ENCODE measurements at places on chromosomes 16 and 17.
A peak's percentile ranks its signal among the peaks of the same experiment; 100 is the strongest.

DNA sequence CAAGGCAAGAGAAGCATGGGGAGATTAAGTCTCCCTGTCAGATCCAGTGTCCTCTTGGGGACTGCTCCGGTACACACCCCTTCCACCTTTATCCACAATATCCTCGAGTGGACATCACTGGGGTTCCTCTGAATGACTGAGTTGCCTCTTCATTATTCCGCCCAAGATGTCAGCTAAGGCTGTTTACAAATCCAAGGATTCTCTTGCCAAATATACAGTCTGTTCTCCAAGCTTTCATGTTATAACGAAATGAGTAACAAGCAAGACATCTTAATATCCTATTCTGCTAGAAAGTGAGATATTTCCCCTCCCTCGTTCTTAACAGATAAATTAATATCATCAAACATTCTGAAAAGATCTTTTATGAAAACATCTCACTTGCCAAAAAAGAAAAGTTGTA lies 314.1 kb upstream of the IRX5 start:
- DNase-seq = no peak

- no peak for DNase-seq
Measured at GRCh38 chr16:85979605-85980004, 80.6 kb downstream of the IRF8 start.

GRCh38 chr16:66746682-66747081 lies 4.7 kb downstream of the DYNC1LI2 start:
- DNase-seq = no peak

- no peak for DNase-seq
Measured at GRCh38 chr17:37737971-37738370, 6.9 kb downstream of the HNF1B start.

DNA sequence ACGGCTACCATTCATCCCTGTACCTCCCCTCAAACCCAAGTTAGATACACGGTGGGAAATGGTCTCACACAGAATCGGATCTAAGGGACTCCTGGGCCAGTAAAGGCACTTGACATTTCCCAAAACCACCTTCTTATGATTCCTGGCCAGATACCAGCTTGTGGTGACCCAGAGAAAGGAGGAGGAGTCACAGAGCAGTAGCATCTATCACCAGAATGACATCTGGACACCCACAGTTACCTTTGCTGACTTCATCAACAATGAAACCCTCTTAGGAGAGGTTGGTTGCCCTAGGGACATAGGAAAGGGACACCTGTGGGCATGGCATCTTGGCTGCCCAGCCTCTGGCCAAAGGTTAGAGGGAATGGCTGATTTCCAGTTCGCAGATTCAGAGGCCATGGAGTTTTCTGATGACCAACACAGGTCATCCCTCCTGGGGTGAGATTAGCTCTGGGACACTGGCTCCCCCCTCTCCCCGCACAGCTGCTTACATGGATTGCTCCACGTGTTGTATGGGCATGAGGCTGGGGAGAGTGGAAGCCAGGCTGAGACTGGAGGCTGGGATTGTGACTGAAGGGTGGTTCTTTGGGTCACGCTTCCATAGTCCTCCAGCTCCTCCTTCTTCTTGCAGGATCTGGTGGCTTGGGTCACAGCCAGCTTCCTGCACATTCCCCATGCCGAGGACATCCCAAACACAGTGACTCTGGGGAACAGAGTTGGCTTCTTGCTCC lies 1.4 kb upstream of the AOC3 start:
- DNase-seq = no peak

- no peak for DNase-seq
Measured at GRCh38 chr16:26961459-26961858, 105.3 kb upstream of the C16orf82 start.

DNA sequence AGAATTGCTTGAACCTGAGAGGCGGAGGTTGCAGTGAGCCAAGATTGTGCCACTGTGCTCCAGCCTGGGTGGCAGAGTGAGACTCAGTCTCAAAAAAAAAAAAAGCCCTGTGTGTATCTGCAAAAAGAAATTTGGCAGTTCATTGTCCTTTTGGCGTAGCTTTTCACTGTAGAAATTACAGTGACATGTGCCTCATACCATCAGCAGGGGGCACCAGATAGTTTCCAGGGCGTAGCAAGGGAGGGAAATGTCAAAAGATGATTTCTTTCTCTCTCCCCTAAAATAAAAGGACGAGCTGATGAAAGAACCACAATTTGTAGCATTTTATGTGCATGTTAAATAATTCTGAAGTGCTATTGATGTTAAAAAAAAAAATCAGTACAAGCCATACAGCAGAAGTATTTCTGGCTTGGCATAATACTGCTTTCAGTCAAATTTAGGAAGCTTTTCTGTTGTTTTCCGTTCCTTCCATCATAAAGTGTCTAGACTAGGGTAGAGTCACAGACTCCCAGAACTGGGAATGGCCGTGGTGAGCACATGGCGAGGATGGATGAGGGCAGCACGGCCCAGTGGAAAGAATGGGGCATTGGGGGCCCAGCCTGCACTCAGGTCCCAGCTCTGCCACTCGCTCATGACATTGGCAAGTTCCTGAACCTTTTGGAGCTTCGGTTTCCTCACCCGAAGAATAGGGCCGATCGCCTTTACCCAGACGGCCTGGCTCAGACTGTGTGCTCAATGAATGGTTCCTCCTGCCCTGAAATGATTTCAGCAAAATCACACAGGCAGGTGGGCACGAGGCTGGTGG lies 59.8 kb upstream of the RPH3AL start:
- peak; percentile 33 for DNase-seq

DNA sequence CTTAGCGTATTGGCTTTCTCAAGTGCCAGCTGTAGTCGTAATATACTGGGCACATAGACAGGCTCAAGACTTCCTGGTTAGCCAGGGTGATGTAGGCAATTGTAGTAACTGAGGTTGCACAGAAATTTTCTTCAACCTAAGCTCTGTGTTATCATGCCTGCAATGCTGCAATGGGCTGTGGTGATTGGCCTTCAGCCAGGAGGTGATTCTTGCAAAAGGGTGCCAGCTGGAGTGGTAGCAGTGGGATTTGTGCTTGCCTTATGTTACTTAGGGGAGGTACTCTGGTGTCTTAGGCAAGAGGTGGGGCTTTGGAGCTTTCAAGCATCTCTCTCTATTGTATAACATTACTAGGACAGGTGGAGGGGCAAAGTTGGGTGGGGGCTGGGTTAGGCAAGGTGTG lies 495.1 kb downstream of the CDH11 start:
- DNase-seq = no peak

DNA sequence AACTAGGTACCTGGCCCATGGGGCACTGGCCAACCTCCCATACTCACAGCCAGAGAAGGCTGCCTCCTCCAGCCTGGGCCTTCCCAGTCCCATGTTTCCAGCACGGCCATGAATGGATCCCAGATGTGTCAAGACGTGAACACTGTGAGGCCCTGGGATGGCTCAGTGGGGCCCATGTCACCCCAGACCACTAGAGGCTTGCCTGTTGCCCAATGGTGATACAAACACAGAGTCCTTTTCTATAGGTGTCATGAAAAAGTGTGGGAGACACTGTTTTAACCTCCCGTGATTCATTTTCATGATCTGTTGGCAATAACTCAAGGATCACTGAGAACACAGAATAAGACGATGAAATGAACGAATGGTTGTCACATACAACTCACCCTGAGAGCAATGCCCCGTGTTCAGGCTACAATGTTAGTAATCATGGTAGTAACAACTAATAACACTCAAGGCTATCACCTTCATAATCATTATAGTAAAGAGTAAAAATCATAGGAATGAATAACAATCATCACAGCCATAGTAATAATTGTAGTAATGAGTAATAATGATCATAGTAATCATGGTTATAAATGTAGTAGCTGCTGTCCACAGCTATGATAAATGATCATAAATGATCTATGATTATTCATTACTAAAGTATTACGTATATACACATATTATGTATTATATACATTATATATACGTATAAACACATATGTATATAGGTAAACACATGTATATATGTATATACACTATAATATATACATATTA lies 64.0 kb downstream of the DYNLRB2 start:
- DNase-seq = no peak

DNA sequence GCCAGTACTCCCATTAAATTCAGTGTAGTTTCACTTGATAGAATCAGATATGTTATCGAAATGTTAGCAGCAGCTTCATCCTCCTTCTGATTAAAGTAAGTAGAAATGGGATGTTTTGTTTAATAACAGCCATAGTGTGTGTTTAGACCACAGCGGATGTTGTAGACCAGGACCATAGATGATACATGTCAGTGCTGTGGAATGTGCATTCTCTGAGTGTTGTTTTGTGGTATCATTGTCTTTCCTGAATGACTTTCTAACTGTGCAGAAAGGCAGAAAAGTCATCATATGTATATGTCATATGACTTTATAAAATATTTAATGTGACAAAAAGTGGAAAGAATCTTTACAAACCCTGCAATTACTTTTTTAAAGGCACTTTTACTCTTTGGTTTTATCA lies 55.6 kb downstream of the CYLD start:
- DNase-seq = no peak

GRCh38 chr17:1629504-1630310 lies 1.1 kb upstream of the SLC43A2 start:
- DNase-seq = peak; percentile 64

DNA sequence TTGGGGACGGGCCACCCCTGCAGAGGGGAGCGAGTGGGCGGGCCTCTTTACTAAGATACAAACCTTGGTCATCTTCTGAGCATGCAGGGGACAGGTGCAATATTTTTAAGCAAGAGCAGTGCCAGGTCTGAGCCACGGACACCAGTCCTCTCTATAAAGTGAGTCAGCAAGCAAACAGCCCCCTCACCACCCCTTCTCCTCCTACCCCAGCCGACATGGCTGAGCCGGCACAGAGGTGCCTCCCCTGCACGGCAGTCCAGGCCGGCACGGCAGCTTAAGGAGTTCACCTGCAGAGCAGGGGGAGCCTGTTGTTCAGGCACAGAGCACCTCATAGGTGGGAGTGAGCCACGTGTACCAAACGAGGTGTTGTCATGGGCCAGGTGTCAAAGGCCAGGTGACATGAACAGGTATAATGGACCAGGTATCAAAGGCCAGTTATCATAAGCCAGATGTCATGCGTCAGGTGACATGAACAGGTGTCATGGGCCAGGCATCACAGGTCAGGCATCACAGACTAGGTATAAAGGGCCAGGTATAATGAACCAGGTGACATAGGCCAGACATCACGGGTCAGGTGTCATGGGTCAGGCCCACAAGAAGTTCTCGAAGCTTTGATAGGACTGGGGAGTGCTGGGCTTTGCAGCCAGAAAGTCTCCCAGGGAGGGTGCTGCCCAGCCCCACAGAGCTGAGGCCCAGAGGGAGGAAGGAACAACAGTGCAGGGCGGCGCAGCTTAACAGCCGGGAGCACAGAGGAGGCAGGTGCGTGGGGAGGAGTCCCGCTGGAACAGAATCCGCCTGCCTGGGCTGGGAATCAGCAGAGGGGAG lies 42.6 kb upstream of the ZNF469 start:
- DNase-seq = no peak

- no peak for DNase-seq
Measured at GRCh38 chr16:78732696-78733095, 633.2 kb downstream of the WWOX start.

GRCh38 chr17:59038734-59039133 lies 67.9 kb downstream of the TRIM37 start:
- no peak for DNase-seq

GRCh38 chr17:3335876-3336275 lies 37.7 kb upstream of the OR3A1 start:
- no peak for DNase-seq

DNA sequence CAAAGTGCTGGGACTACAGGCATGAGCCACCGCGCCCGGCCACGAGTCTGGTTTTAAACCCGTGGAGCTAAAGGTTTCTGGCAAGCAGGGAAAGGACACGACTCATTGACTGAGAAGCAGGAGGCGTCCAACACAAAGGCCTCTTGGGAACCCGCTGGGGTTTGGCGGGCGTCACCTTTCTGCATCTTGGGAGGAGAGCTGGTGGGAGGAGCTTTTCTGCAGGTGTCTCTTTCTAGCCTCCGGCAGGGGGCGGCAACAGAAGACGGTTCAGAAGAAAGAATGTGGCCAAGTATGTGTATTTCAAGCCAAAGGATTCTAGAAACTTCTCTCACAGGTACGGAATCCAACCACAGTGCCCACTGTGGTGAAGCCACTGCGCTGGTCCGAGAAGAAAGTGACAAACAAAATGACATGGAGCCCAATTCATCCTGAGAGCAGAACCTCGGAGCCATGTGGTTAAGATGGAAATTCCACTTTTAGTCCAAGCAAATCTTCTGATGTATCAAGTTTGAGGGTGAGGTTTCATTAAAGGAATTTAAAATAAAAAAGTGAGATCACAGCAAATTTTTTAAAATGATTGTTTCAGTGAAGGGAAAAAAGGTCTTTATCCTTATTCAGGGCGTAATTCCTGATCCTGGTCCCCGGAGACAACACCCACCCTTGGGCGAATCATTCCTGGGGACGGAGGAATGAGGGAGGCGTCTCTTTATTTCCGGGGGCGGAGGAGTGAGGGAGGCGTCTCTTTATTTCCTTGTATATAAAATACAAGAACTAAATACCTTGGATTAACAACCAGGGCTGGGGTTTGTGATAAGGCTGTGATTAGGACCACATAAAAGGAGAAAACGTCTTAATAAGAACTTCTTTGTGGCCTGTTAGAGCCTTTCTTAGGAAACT lies 97.6 kb downstream of the MRM3 start:
- DNase-seq = no peak

DNA sequence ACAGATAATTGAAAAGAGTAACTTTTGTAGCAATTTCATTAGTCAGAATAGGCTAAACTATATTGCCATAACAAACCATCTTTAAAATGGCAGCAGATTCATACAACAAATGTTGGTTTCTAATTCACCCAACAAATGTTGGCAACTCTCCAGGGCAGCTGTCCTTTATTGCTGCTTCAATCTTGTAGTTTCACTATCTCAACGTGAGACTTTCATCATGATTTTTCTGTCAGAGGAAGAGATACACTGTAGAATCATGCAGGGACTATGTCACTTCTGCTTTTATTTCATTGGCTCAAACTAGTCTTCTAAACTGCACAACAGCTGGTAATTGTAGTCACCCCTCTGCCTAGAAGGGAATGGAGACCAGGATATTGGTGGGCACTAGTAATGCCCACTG lies 174.2 kb downstream of the TANC2 start:
- DNase-seq = no peak

DNA sequence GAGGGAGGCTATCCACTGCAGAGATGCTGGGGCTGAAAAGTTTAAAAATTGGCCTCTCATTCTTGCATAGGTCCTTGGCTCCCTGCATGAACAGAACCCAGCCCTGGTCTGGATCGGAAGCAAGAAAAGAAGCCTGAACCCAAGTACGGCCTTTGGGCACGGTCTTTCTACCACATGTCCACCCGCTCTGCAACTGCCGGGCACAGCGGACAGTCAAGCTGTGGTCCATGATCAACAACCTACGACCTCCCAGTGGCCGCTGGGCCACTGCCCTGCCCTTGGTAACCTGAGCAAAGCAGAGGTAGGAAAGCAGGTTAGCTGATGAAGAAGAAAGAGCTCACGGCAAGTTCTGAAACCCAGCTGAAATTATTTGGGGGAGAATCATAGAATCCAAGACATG lies 3.6 kb downstream of the ABCC12 start:
- DNase-seq = no peak

Data from left forelimb (tissue), 1 donor.